ENCODE measurements at places on chromosomes 6 and 20. TPM values are rescaled to one million over a fixed set of nuclear protein-coding genes. Genes with fewer than 3 reads are reported as not detected.

The DEFB124 gene
- not detected for total RNA-seq

The NANP gene
- total RNA-seq = 2.0 TPM

The ZBP1 gene
- 14.7 TPM for total RNA-seq

The C20orf144 gene
- total RNA-seq = 0.21 TPM
